Activated naive CD4-positive, alpha-beta T cell (primary cell): ENCODE measurements at places on chromosomes 16 and 17.

GRCh38 chr16:68183046-68183445 is 52.9 kb downstream of the ESRP2 start:
- DNase-seq: no peak

GRCh38 chr16:84594725-84595038 is 23.2 kb downstream of the COTL1 start:
- DNase-seq: no peak

GRCh38 chr17:45096926-45097325 is 35.4 kb downstream of the PLCD3 start:
- DNase-seq: no peak

DNA sequence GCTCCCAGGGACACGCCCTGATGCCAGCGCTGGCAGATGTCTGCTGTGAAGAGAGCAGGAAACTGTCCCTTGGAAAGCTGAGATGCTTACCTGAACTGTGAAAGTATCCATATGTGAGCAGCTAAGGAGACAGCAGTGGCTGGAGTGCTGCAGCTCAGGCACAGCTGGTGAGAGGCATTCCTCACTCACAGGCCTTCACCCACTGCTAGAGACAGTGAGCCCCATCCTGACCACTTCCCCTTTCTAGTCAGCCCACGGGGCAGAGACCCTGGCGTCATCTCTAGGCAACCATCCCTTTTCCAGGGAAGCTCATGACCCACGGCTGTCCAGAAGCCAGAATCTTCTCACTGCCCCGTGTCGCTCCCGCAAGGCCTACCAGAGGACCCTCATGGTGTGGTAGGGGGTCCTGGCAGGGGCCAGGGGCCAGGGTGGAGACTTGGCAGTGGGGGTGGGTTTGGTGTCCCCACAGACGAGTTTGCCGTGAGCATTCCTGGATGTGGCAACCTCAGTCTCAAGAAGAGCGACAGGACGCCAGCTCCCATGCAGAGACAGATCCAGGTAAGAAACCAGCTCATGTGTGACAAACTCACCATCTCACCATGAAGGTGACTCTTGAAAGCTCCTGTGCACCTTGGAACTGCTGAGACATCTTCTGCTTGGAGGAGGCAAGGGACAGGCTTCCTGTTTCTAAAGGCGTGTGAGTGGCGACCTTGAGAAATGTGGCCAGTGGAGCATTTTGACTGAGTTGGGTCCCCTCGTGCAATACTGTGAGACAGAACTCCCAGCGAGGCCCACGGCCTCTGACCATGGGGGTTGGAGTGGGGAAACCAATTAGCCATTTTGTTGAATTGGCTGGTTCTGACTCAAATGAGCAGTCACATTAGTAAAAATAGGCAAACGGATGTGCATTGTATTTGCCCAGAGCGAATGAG is at the start of gene SCIMP:
TSS of gene SCIMP (minus strand) at position 216 of the 932 bp plus-strand sequence. CDS start at position 111, 105 bp downstream.
- DNase-seq: no peak

DNA sequence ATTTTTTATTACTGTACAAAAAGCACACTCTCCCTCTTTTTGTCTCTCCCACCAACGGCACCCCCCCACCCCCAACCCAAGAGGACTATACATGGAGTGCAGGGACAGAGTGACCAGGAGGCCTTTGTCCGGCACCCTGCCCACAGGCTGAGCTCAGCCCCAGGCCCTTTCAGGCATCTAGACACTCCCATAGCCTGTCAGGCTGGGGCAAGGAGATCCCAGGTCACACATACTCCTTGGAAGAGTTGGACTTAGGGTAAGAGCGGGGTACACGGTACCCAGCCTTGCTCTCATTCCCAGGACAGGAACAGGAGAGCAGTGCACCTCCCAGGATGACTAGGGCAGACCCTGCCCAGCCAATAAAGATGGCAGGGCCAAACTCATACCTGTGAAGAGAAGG is 2.1 kb downstream of the CLDN7 start:
- DNase-seq: no peak

DNA sequence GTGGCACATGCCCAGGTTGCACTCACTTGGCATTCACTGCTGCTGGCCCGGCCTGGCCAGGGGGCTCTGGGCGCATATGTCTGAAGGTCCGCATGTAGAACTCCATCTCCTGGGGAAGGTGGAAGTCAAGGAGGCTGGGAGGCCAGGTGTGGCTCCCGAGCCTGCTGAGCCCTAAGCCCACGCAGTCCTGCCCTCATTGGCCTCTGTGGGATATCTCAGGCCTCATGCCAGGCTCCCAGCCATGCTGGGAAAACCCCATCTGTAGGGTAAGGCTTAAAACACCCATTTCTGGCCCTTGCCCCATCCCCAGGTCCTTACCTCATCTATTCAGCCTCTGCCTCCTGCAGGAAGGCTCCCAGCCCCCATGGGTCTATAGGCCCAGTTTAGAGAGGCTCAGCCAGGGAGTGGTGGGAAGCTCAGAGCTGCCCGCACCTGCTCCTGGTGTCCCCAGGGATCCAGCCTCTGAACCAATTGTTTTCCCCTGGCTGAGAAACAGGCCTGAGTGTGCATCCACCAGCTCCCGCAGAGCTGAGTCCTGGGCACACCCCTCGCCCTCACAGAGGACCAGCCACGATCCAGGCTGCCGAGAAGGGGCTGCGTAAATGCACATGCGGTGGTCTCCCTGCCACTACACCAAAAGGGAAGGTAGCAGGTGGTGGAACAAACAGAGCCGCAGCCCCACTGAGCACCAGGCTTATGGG is 2.3 kb upstream of the TPPP3 start:
- DNase-seq: no peak

DNA sequence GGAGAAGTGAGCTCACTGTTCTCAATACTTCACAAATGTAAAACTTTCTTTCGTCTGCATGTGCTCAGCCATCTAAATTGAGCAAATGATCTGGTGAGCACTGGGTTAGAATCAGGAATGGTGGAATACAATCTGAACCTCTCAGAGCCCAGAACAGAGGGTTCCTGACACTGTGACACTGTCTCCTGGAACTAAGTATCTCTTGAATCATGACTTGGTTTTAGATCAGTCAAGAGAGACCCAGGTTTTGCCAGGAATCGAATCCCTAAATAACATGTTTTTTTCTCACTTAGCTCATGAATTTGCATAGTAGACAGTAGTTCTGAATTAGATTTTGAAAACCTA is 49.3 kb downstream of the SF3B3 start:
- DNase-seq: no peak

- no peak for DNase-seq
Observed at GRCh38 chr17:8341456-8341855, 1.8 kb downstream of the ODF4 start.

- no peak for DNase-seq
Observed at GRCh38 chr16:65280845-65281512, 159.1 kb upstream of the CDH11 start.

DNA sequence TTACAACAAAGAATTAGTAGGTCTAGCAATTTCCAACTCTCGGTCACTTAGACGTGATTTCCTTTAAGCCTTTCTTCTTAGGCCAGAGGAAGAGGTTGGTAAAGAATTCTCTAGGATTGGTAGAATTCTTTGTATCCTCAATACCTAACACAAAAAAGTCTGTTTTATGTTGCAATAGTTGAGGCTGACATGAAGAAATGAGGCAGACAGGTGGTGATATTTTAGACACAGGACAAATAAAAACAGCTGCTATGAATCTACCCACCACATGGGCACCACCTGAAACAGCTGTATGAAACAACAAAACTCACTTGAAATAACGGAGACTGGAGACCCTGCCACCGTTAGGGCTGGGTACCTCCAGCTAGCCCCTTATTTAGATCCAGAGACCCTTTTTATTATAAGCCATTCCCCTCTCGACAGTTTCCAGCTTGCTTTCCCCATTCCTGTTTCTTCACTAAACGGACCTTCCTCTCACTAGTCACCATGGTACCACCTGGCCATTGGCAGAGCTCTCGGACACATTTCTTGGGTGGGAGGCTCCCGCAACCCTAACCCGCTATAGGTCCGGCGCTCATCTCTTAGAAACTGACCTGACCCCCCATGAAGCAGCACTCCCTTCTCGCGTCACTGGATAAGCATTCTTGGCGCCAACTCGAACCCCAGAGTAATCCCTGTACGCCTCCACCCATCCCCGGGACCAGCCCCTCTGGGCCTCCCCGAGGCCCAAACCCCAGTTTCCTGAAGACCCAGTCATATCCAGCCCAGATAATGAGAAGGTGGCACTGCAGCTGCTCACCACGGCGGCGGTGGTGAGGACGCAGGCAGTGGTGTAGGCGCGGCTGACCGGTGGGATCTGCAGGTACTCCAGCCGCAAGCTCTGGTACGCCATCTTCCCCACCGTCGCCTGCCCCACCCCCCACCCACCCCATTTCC is at the start of gene DERL2:
TSS of gene DERL2 (minus strand) at position 909 of the 936 bp plus-strand sequence. CDS start at position 892, 17 bp downstream.
- DNase-seq: no peak

DNA sequence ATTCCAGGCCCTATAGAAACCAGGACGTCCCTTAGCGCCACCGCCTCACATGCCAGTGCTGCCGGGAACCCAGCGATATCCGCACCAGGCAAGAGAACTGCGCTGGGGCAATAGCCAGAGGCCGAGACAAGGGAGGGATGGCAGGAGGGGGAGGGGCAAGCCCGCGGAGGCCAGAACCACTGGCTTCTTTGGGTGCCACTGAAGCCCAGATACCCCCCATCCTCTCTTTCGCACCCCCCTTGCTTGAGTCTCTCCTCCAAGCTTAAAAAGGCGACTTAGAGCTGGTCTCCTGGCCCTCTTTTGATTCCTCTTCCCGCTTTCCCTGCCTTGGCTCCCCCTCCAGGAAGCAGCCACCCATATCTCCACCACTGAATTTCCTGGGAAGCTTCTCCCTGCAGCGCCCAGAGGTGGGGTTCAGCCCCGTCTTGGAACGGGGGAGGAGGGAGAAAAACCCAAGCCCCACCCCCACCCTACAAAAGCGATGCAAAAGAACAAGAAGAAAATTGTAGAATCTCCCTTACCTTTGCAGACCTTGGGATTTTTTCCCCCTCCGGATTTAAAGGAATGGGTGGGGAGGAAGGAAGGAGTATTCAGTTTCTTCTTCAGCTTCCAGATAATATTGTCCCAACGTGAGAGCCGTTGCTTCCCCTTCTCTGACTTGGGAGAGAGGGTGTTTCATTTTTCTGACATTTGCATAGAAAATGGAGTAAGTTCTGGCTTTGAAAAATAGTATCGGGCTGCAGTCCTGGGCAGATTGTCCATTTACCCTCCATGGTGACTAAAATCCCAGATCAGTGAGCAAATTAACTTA is 622 bp downstream of the HOXB6 start:
- no peak for DNase-seq

DNA sequence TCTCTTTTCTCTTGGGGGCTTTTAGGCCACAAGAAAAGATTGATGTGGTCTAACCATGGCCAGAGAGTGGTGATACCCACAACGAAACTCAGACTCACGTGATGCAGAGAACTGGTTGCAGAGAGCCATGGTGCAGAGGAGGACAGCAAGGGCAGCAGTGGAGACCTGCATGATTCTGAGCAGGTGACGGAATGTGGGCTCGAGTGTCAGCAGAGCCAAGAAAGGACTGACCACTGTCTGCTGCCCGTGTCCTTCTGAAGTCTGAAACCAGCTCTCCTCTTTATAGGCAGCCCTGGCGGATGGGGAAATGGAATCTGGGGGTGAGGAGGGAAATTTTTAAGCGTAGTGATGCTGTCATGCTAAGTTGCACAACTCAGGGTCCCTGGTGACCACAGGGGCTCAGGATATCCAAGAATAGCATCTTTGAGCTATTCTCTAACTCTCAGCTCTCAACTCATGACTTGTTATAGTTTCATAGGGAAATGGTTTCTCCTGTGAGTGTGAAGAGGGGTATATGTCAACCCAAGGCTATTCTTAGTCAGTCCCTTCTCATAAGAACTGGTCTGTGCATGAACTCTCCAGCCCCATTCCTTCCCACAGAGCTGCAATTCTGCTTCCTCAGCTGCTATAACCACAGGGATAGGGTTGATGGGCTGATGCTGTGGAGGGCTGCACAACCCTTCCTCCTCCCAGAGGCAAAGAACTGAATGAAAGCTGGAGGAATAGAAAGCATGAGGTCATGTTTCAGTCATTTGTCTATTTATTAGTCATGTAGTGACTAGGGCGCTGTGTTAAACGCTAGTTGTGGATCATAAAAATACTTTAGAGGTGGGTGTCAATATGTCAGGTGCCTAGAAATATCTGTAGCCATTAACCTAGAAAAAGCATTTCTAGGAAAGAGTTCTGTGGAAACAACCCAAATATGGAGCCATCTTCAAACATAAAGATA is at the start of gene CCL3:
TSS of gene CCL3 (minus strand) at position 256 of the 949 bp plus-strand sequence. CDS start at position 171, 85 bp downstream.
- no peak for DNase-seq

GRCh38 chr17:7004398-7005253 is 7.8 kb upstream of the RNASEK start:
- no peak for DNase-seq

- no peak for DNase-seq
Observed at GRCh38 chr16:72517154-72517553, 345.2 kb upstream of the PMFBP1 start.

- DNase-seq: no peak
Observed at GRCh38 chr17:65197201-65197600, 60.0 kb downstream of the RGS9 start.

DNA sequence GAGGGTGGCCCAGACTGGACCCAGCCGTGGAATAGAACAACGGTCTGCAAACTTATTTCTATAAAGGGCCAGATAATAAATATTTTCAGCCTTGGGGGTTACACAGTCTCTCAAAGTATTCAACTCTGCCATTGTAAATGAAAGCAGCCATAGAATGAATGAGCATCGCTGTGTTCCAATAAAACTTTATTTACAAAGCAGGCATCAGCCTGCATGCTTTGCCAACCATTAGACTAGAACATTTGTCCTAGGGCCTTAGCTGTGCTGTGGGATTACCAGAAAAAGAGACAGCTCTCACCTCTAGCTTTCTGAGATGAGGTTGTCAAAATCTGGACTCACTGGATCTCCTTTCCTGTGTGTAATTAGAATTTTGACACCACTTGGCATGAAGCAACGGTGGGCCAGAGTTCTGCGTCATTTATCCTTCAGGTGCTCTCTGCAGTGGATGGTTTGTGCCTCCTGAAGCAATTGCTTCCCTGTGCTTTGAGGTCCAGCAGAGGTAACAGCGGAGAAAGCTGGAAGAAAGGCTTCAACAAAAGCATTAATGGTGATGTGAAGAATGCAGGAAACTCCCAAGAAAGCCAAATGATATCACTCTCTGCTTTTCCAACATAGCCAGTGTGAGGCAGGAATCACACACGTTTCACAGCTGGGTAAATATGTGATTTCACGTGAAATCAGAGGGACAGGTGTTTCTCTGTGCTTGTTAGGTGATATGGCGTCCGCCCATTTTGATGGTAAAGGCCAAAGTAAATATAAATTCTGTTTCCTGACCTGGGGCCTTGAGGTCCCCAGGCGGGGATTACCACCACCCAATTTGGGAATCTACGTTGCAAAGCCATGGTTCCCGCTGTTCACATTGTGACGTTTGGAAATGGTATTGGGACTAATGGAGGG is 148.4 kb downstream of the PITPNC1 start:
- no peak for DNase-seq

- no peak for DNase-seq
Observed at GRCh38 chr16:66647866-66648265, 43.4 kb downstream of the CMTM3 start.
